Activated CD4-positive, alpha-beta memory T cell treated with anti-CD3 and anti-CD28 coated beads for 36 hours (primary cell): ENCODE measurements at places on chromosomes 1 and 21. TPM values are rescaled to one million over a fixed set of nuclear protein-coding genes. Genes with fewer than 3 reads are reported as not detected.
A peak's percentile ranks its signal among the peaks of the same experiment; 100 is the strongest.

The CFHR3 gene
- total RNA-seq, result not detected

The KRTAP13-2 gene
- not detected for total RNA-seq

The PRDM16 gene
- total RNA-seq, result not detected

GRCh38 chr21:21463456-21463855 is 465.2 kb downstream of the NCAM2 start:
- no peak for DNase-seq

- DNase-seq, result no peak
Measured at GRCh38 chr1:79074975-79075374, 68.4 kb upstream of the ADGRL4 start.

GRCh38 chr1:45038240-45038639 is 26.2 kb downstream of the UROD start:
- DNase-seq, result no peak

DNA sequence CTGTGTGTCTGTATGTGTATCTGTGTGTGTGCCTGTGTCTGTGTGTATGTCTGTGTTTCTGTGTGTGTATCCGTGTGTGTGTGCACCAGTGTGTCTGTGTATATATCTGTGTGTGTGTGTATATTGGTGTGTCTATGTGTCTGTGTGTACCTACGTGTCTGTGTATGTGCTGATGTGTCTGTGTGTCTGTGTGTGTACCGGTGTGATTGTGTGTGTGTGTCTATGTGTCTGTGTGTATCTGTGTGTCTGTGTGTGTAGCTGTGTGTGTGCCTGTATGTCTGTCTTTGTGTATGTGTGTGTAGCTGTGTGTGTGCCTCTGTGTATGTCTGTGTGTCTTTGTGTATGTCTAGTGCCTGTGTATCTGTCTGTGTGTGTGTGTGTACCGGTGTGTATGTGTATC is 32.0 kb downstream of the CAMK2N1 start:
- DNase-seq, result no peak

- no peak for DNase-seq
Measured at GRCh38 chr1:206105464-206105995, 11.7 kb downstream of the AVPR1B start.

DNA sequence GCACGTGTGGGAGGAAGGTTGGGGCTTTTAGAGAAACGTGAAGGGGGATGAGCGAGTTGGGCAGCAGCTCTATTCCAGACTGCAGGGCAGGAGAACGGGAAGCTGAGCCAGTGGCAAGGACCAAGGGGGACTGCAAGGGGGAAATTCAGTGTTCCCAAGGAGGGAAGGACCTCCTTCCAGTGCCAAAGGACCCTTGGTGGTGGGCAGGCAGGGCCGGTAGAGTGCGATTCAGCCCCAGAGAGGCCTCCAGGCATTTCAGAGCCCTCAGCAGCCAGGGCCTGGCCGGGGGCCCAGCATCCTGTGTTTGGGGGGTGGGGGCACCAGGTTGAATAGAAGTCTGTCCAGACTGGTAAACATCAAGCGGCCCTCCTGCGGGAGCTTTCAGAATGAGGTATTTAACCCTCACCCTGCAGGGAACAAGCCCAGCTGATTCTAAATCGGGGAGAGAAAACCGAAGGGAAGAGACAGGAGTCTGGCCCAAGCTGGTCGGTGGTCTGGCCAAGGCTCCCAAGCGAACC is 2.3 kb downstream of the COL9A2 start:
- DNase-seq, result no peak

DNA sequence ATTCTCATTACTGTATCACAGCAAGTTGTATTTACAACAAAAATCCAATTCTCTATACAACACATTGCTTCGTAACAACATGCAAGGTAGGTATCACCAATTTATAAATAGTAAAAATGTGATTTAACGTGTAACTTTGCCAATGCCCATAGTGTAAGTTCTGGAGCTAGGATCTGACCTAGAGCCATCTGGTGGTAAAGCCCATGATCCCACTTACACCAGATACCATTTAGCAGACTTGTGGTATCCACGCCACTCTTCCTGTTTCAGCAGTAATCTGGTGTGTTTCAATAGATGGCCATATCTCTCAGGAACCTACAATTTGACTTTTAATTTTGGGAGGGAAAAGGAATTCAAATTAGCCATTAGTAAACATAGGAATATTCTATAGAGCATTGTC is 10.2 kb downstream of the SETSIP start:
- DNase-seq, result no peak

DNA sequence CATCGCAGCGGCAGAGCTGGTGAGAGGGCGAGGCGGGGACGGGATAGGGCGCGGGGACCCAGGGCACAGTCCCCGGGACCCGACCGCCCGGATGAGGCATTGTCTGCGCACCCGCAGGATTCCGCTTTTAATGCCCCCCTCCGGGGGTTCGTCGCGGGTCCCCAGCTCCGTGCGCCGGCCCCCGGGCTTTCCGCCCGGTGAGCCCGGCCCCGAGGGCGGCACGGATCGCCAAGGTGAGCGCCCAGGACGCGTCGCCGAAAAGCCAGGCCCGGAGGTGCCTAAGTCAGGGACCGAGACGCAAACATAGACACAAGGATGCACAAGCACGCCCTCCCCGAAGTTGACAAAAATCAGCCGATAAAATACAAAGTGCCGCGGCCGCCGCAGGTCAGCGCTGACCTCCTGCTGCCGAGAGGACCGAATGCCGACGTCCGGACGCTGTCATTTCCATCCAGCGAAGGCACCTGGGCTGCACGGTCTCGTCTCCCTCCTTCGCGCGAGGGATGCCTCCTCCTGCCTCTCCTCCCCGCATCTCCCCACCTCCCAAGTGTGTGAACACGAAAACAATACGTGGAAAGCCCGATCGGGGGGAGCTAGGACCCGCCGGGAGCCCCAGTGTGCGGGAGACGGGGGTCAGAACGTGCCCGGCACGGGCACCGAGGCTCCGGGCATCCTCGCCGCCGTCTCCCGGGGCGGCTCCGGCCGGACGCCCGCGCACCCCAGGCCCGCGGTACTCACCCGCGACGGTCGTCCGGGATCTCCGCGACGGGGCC is 101.1 kb upstream of the SOD1 start:
- peak; percentile 52 for DNase-seq

- DNase-seq, result no peak
Measured at GRCh38 chr1:233359431-233359830, 31.9 kb downstream of the MAP3K21 start.

- DNase-seq, result no peak
Measured at GRCh38 chr1:5970610-5971273, 21.5 kb downstream of the NPHP4 start.

DNA sequence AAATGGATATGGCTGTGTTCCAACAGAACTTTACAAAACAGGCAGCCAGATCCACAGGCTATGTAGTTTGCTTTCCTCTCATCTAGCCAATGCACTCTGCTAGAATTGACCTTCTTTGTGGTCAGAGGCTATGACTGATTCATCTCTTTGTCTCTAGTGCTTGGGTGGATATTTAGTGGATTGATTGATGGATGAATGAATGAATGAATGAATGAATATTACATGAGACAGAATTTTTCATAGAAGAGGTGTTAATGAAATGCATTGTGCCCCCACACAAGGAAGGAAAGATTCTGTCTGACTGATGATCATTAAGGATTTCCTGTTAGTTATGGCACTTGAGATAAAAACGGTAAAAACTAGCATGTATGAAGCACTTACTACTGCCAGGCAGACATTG is 50.5 kb upstream of the ZYG11A start:
- DNase-seq, result no peak

GRCh38 chr21:44024257-44024656 is 12.1 kb downstream of the TRAPPC10 start:
- peak; percentile 31 for DNase-seq

- peak; percentile 77 for DNase-seq
Measured at GRCh38 chr21:14382486-14382834, 486 bp downstream of the HSPA13 start.

- DNase-seq, result no peak
Measured at GRCh38 chr1:241250465-241250864, 106.5 kb downstream of the RGS7 start.
